Activated CD4-positive, alpha-beta T cell treated with anti-CD3 and anti-CD28 coated beads for 1 hour (primary cell): ENCODE measurements at places on chromosomes 5 and 9.

- DNase-seq: no peak
Observed at GRCh38 chr5:15737871-15738664, 238.1 kb downstream of the FBXL7 start.

DNA sequence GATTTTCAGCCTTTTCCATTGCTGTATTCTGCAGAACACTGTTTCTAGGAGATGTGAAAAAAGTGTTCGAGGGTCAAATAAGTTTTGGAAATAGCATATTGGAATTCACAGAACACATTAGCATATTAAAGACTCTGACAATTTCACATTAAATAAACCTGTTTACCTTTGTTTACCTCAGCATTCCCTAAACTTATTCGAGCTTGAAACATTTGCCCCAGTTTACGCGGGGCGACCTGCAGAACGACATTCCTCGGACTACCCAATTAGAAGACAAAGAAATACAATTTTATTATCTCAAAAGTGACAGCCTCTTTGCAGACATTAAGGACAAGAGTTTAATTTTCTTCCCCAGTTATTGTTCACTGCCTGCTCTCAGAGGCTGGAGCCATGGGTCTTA, 110.3 kb upstream of the NFIB start:
- no peak for DNase-seq

DNA sequence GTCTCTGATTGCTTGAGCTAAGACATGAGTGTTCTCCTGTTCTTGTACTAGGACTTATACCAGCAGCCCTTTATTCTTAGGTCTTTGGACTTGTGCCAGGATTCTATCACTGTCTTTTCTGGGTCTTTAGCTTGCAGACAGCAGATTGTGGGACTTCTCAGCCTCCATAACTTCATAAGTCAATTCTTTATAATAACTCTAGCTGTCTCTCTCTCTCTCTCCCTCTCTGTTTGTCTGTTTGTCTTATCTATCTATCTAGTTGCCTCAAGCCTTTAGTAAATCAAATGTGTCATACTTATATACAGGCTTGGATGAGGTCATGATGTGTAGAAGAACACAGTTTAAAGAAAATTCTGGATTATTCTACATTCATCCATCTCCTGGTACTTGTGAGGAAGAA, 11.5 kb upstream of the ANKRD55 start:
- DNase-seq: no peak

GRCh38 chr5:128019391-128019790, 64.2 kb upstream of the SLC12A2 start:
- DNase-seq: no peak

- DNase-seq: no peak
Observed at GRCh38 chr5:150589862-150590601, 50.4 kb upstream of the SYNPO start.

GRCh38 chr9:27565696-27566095, 7.6 kb downstream of the C9orf72 start:
- DNase-seq: no peak

GRCh38 chr5:56152437-56152836, 80.7 kb downstream of the ANKRD55 start:
- no peak for DNase-seq
